Stimulated activated CD8-positive, alpha-beta memory T cell treated with anti-CD3 and anti-CD28 coated beads, Interleukin-4, amount 100 ng/mL, for 4 hours (primary cell): ENCODE measurements at places on chromosomes 4 and X.

- no peak for DNase-seq
Measured at GRCh38 chrX:40310447-40310846, 212.7 kb upstream of the BCOR start.

GRCh38 chr4:168139336-168139735 lies 47.0 kb downstream of the ANXA10 start:
- no peak for DNase-seq

DNA sequence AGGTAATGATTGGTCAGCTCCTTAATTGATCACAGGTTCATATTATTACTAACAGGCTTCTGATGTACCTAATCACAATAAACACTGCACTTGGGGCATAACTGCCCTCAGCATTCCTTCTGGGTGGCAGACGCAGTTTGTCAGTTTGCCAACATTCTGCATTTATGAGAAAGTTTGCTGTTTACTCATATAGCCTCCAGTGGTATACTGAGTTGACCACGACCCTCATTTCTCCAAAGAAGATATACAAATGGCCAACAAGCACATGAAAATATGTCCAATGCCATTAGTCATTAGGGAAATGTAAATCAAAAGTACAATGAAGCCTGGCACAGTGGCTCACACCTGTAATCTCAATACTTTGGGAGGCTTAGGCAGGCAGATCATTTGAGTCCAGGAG lies 26.3 kb downstream of the EFHC2 start:
- no peak for DNase-seq

DNA sequence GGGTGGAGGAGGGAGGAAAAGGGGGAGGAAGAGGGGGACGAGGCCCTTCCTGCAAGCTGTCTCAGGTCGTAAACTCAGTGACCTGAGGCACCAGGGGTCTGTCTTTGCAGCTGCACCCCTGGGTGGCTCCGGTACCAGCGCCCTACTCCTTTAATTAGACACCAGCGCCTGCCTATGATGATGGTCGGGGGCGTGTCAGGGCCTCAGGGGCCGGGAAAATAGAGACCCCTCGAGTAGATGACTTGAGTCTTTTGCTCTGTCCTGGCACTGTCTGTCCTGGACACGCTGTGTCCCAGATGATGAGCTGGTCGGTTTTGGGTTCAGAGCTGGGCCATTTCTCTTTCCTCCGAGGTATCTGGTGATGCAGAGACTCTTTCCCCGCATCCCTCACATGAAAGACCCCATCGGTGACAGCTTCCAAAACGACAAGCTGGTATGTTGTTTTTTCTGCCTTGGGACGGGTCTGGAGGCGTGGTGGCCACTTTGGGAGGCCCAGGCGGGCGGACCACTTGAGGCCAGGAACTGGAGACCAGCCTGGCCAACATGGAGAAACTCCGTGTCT lies 11.2 kb downstream of the SLC25A6 start:
- DNase-seq: no peak

DNA sequence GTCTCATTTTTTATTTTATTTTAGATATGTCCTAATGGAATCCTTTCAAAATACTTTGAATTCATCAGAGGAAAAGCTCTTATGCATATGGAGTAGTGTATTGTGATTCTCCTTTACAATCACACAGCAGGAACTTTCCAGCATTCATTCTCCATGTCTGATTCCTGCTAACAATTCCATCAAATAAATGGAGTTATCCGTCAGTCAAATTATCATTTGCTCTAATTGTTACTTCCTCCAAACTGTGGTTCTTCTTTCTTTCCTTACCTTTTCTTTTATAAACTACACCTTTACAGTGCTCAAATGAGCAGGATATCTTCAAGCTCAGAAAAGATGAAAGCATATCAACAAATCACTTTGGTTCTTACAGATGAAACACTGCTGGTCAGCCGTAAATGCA lies 80.4 kb downstream of the EPHA5 start:
- no peak for DNase-seq

GRCh38 chr4:111360906-111361305 lies 738.0 kb upstream of the PITX2 start:
- DNase-seq: no peak

DNA sequence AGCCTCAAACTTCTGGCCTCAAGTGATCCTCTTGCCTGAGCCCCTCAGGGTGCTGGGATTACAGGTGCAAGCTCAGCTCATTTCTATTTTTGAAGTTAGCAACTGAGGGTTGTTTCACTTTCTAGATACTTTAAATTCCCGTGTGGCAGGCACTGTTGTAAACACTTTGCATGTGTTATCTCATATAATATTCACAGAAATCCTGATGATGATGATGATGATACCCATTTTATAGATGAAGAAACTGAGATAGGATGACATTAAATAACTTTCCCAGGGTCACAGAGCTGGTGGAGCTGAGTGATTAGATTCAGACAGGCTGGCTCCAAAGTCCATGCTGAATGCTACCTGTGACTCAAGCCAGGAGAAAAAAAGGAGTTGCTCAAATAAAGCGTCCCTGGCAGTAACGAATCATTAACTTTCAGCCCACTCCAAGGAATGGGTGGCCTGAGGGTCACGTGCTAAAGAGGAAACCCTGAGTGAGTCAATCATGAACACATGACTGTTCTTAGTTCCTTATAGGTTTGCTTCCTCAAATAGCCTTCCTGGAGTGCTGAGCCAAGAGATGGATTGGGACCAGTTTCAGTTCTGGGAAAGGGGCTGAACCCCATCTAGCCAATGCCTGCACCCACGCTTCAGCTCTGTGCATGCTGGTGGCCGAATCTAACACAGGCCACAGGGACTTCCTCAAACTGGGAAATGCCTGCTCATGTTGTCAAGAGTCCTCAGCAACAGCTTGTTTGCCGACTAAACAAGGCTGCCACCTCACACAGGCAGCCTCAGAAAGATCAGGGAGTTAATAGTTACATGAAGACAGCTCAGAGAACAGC lies 52.8 kb downstream of the RBM47 start:
- no peak for DNase-seq

DNA sequence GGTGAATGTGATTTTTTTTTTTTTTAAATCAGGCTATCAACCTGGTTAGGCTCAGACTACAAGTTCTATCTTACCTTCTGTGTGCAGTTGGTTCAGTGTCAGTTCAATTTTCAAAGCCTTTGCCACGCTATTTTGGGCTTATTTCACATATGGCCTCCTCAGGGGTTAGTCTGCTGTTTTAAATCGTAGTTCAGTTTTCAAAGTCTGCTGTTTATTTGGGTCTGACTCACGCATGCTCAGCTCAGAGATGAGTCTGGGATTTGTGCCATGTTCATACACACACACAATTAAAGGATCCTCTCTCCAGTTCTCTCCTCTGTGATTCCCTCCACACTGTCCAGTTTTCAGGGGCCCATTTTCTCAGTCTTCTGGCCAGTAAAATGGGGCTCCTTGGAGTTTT lies 32.3 kb upstream of the ZFX start:
- DNase-seq: no peak

GRCh38 chrX:68424719-68425118 lies 8.6 kb downstream of the OPHN1 start:
- DNase-seq: no peak

DNA sequence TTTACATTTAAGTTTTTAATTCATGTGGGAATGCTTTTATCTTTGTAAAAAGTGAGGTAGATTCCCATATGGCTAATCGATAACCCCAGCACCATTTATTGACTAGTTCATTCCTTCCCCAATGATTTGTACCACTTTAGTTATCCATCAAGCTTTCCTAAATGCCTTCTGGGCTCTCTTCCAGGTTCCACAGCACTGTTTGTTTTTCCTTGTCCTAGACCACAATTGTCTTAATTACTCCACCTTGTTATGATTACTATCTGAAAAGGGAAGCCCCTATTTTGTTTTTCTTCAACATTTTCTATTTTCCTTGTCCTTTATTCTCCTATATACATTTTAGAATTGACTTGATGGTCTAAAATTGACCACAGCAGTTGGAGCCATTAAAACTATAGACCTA lies 48.5 kb upstream of the GPRIN3 start:
- DNase-seq: no peak

- no peak for DNase-seq
Measured at GRCh38 chr4:53684136-53685130, 93.1 kb upstream of the LNX1 start.
